ENCODE measurements at places on chromosomes 6 and 20.

DNA sequence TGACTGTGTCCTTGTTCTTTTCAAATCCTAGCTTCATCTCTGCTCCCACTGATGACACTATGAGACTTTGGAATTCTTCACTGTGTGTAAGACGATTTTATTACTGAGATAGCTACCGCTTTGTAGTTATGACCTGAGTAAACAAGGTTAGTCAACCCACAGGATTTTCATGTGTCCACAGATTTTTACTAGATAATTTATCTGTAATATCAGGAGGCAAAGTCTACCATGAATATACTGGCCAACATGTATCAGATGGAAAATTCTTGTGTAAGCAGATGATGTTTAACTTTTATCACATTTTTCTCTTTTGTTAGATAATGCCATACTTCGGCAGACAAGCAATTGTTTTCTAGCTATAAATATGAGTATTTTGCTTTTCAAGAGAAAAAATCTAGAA lies 119.8 kb downstream of the SGK1 start:
- no peak for DNase-seq

DNA sequence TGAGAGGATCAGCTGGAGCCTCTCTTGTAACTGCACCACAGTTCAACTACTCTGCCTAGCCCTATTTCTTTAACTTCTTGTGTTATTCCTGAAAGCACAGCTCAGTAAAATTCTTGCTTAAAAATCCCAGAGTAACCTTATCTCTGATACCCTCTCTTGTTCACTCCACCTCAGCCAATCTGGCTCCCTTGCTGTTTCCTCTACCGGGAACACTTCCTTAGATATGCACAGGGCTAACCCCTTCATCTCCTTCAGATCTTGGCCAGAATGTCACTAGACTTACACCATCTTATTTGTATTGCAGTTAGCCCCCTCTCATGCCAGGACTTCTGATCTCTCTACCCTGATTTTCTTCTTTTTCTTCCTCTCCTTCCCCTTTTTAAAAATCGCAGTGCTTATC lies 2.6 kb upstream of the ZKSCAN3 start:
- no peak for DNase-seq

DNA sequence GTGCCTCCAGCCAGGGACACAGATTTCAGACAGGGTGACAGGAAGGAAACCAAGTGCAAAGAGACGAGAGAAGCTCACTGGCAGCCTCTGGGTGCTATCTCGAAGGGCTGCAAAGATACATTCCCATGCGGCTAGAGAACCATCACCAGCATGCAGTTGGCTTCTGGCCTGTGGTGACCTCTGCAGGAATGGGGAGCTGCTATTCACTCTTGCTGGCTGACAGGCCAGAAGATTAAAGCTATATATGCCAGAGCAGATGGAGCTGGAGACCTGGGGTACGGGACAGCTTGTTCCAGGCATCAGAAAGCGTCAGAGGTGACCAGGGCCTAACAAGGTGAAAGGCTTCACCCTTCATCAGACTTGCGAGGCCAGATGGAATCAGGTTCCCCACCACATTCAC lies 20.0 kb downstream of the MAP1LC3A start:
- no peak for DNase-seq

GRCh38 chr20:34301587-34302311 lies 1.4 kb downstream of the AHCY start:
- no peak for DNase-seq

- no peak for DNase-seq
Measured at GRCh38 chr6:111628142-111628850, 22.6 kb upstream of the TRAF3IP2 start.

GRCh38 chr20:25195962-25196785 lies 662 bp downstream of the ENTPD6 start:
- DNase-seq: peak; percentile 9

GRCh38 chr6:35498422-35499067 lies 1.7 kb upstream of the TEAD3 start:
- DNase-seq: no peak

- DNase-seq: no peak
Measured at GRCh38 chr20:2521369-2522305, 12.9 kb upstream of the ZNF343 start.

GRCh38 chr6:37048851-37049757 lies 43.6 kb downstream of the FGD2 start:
- DNase-seq: peak; percentile 62

DNA sequence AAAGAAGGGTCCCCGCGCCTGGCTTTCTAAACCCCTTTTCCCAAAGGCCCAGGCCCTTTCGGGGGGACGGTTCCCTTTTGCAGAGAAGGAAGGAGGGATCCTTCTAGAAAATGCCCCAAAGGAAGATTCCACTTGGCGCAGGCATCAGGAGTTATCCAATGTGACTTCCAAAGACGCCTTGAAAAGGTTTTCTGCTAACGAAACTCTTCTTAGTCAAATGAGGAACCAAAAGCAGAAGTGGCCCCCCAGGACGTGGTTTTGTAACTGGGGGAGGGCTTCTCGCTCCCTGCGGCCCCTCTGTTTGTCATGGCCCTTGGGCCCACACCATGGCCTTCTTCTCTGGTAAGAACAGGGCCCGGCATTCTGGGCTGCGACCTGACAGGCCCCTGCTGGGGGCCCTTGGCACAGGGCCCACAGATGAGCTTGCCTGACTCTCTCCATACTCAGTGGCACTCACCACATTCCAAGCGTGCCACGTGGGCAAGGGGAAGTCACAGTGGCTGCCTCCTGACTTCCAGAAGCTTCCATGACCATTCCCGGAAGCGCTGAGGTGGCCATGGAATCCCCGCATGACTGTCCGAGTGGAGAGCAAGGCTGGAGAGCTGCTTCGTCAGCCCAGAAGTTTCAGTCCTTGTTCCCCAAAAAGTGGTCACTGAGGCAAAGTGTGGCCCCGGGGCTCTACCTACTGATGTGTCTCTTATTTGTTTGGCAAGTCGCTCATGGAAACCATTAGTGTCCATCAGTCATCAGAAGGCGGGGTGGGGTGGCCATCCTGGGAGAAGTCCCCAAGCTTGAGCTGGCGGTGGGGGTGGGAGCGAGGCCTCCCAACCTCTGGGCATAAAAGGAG lies 834 bp upstream of the CTSZ start:
- DNase-seq: no peak

DNA sequence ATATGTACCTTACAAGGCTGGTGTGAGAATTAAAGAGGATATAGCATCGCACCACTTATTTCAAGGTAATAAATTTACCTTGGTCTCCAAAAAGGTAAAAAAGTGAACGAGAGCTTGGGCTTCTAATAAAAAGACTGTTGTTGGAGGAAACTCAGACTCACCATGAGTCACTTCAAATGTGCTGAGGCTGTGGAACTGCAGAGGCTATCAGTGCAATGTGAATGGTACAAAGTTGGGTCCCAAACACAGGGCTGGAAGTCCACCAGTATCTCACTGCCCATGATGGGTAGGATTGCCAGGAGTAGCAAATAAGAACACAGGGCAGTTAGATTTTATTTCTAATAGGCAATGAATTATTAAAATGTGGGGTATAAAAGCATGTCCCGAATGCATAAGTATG lies 200.6 kb downstream of the MAFB start:
- DNase-seq: no peak

GRCh38 chr6:51015394-51015793 lies 196.7 kb downstream of the TFAP2B start:
- no peak for DNase-seq

DNA sequence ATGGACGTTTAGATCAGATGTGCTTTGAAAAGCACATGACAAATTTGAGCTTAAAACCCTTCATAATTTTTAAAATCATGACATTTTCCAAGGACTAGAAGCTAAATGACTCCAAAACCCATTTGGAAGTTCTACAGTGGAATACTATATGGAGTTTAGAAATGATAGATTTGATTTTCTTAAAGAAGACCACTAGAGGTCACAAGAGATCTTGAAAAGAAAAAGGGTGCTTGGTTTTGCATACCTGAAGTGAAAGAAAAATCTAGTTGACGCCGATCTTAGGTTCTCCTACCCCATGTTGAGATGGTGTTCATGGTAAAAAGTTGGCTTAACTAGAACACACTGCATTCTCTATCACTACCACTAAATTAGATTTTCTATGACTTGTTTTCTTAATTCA lies 31.5 kb downstream of the CFAP61 start:
- DNase-seq: no peak

DNA sequence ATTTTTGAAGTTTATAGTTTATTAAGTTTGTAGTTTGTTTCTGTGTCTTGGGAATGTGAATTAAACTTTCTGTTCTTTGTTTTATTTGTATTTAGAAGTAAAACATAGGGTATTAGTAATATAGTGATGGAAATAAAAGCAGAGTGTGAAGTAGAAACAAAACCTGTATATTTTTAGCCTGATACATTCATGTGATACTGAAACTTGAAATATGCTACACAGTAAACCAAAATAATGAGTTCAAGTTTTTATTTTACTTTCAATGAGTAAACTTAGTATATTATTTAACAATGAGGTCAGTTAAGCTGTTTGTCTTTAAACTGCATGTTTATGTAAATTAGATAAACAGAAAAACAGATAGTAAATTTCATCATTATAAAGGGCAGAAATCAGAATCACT lies 1592.6 kb downstream of the GRIK2 start:
- DNase-seq: no peak

GRCh38 chr6:37667050-37667814 lies 30.5 kb downstream of the MDGA1 start:
- no peak for DNase-seq

DNA sequence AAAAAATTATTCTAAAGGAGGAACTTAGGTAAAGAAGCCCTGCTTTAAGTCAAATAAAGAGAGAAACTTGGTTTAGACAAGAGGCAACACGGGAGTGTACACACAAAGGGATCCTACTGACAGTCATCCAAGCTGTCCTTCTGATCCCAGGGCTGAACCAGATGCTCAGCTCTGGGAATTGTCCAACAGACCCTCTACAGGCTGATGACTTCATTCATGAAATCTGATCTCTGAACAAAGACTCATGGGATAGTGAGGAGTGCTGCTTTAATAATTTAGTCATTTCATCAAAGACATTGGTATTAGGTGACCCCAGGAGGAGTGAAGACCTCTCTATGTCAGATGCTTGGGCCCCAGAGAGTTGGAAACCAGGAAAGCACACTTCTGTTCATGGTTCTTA lies 65.6 kb upstream of the ARMH2 start:
- no peak for DNase-seq

DNA sequence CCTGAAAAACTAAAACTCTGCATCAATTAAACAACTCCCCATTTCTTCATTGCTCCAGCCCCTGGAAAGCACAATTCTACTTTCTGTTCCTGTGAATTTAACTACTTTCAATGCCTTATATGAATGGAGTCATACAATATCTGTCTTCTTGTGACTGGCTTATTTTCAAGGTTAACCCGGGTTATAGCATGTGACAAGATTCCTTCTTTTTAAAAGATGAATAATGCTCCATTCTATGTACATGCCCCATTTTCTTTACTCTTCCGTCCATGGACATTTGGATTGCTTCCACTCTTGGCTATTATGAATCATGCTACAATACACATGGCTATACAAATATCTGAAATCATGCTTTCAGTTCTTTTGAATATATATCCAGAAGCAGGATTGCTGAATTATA lies 334.9 kb upstream of the ID4 start:
- DNase-seq: no peak

GRCh38 chr6:160071805-160072690 lies 49.6 kb upstream of the SLC22A1 start:
- DNase-seq: no peak

- DNase-seq: no peak
Measured at GRCh38 chr6:155883741-155884140, 428.1 kb upstream of the NOX3 start.
